ENCODE measurements at places on chromosomes 2 and 18. TPM values are rescaled to one million over a fixed set of nuclear protein-coding genes. Genes with fewer than 3 reads are reported as not detected.

DNA sequence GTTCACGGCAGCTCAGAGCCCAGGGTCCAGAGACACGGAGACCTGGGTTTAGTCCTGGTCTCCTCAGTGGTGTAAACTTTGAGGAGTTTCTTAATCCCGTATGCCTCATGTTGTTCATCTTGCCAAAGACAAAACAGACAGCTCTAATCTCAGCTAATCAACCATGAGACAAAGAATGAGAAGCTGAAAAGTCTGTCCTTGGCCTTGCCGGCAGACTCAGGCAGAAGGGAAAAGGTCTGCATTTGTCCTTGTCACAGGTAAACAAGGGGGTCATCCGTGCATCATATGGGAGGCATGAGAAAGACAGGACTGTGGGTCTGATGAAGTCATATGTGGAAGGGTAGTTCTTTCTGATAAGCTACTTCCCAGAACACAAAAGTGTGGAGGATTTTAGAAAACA, 1.8 kb upstream of the ARMC9 start:
- no peak overlapping the region for H3K27ac ChIP-seq
- peaks cover 10% of the 10 kb centered on the region for H3K4me1 ChIP-seq
- peaks cover 4% of the 10 kb centered on the region for H3K36me3 ChIP-seq
- no peak for DNase-seq
- peaks cover 10% of the 10 kb centered on the region for H3K27me3 ChIP-seq

DNA sequence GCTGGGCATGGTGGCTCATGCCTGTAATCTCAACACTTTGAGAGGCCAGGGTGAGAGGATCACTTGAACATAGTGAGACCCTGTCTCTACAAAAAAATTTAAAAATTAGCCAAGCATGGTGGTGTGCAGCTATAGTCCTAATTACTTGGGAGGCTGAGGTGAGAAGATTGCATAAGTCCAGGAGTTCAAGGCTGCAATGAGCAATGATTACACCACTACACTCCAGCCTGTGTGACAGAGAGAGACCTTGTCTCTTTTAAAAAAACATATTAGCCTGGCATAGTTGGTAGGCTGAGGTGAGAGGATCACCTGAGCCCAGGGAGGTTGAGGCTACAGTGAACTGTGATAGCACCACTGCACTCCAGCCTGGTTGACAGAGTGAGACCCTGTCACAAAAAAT, 13.7 kb downstream of the TRAPPC8 start:
- H3K4me3 ChIP-seq = no peak overlapping the region
- H3K4me1 ChIP-seq = peaks cover 2% of the 10 kb centered on the region

Gene MOGAT1
- 0.74 TPM for total RNA-seq

Gene LRP2
- 42.2 TPM for total RNA-seq

DNA sequence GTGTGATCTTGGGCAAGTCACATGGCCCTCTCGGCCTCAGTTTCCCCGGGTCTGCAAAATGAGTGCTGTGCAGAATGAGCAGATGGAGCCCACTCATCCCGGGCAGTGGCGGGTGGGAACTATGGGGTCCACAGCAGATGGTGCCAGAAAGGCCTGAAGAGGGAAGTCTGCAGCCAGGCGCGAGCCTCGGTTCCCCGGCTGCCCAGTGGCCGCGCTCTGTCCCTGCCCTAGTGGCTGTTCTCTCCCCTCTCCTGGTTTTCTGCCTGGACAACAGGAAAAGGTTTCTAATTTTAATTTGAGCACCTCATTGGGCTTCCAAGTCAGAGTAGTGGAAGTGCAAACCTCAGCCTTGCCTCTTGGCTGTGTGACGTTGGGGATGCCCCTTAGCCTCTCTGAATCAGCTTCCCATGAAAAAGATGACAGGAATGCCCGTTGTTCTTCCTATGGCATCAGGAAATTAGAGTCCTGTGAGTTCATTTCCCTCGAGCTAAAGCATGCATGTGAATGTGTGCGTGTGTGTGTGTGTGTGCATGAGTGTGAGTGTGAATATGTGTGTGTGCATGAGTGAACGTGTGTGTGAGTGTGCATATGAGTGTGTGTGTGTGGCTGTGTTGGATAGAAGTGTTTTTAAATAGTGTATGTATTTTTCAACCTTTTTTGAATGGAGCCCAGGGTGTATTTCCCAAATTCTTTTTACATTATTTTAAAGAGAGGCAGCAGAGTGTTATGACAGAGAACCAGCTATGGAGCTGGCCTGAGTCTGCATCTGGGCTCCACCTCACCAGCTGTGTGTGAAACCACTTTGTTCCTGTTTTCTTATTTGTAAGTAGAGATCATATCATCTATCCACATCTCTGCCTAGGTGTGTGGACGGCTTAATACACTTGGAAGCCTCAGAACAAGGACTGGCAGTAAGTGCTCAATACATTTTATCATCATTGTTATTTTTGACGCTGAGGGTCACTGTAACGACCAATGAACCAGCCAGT, 41.3 kb downstream of the RRM2 start:
- H3K27ac ChIP-seq = no peak overlapping the region
- no peak for DNase-seq
- H3K4me1 ChIP-seq = peaks cover 9% of the 10 kb centered on the region
- H3K27me3 ChIP-seq = no peaks in the 10 kb centered on the region

DNA sequence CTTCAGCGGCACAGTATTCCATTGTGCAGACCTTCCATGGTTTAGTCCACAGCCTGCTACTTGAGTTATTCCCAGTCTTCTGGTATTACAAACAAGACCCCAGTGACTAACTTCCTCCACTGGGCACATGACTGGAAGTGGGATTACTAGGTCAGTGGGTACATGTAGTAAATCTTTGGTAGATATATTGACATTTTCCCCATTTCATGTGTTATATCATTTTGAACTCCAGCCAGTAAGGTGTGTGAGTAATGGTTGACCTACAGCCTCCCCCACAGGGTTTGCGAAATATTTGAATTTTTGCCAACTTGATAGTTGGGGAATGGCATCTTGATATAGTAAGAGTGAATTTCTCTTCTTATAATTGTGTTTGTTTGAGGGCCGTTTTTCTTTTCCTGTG, 58.8 kb downstream of the RNF144A start:
- H3K4me1 ChIP-seq = peaks cover 7% of the 10 kb centered on the region
- H3K27me3 ChIP-seq = no peaks in the 10 kb centered on the region
- no peak overlapping the region for H3K27ac ChIP-seq
- peaks cover 26% of the 10 kb centered on the region for H3K36me3 ChIP-seq
- H3K4me3 ChIP-seq = no peak overlapping the region

- no peak for DNase-seq
- H3K27ac ChIP-seq = no peak overlapping the region
- H3K36me3 ChIP-seq = peaks cover 8% of the 10 kb centered on the region
- H3K27me3 ChIP-seq = no peaks in the 10 kb centered on the region
- H3K4me1 ChIP-seq = peaks cover 1% of the 10 kb centered on the region
Observed at GRCh38 chr18:12516049-12516630, 108.4 kb downstream of the PRELID3A start.

Gene EPHA4
- total RNA-seq = 40.3 TPM

DNA sequence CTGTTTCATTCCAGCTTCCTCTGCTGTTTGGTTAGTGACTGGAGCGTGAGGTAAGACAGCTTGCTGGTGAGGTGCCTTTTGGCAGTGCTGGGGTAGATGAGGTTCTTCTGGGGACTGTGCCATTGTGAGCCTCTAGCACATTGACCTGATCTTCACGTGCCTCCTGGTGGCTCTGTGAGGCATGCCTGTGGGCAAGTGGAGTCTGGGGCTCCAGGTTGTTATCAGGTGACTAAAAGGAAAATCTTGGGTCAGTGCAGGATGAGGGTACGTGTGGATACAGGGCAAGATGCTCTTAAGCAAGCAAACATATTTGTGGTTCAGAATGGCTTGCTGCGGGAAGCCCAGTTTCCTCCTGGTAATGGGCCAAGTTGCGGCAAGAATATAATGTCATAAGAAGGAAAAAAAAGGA, 75.4 kb downstream of the FHOD3 start:
- peaks cover 4% of the 10 kb centered on the region for H3K27me3 ChIP-seq
- no peaks in the 10 kb centered on the region for H3K36me3 ChIP-seq
- no peak overlapping the region for H3K27ac ChIP-seq

DNA sequence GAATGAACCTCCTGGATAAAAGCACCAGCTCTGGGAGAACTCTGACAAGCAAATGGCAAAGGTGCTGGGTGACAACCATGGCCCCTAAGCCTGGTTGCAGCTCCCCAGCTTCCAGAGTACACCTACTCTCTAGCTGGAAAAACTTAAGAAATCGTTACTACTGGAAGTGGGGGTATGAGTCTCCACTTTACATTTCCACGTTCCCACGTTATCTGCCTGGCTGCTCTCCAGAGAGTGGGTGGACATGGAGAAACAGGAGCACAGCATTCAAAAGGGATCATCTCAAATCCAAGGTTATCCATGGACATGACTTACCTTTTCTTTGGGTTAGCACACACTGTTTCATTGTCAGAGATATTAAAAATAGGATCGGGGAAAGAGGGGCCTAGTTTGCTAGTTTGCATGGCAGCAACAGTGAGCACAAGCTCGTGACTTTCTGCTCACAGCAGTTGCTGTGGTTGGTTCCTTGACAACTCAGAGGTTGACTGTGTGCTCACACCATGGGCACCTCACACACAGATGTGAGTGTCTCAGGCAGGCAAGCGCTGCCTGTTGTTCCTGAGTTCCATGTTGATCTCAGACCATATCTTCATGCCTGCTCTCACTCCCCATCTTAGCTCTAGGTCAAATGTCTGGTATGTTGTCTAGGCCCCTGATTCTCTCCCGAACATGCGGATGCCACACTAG, 32.5 kb downstream of the PTPN18 start:
- no peak overlapping the region for H3K4me3 ChIP-seq
- H3K4me1 ChIP-seq = peaks cover 20% of the 10 kb centered on the region
- no peak for DNase-seq
- no peaks in the 10 kb centered on the region for H3K36me3 ChIP-seq
- peaks cover 16% of the 10 kb centered on the region for H3K27me3 ChIP-seq
- H3K27ac ChIP-seq = no peak overlapping the region

Gene AMER3
- total RNA-seq = 7.0 TPM

Gene GPR155
- 0.74 TPM for total RNA-seq

Gene UCN
- total RNA-seq = 2.4 TPM

Gene SFT2D3
- 13.7 TPM for total RNA-seq

GRCh38 chr18:39564716-39565115, 1999.1 kb upstream of the CELF4 start:
- H3K4me3 ChIP-seq = no peak overlapping the region
- H3K36me3 ChIP-seq = peaks cover 3% of the 10 kb centered on the region
- no peak overlapping the region for H3K27ac ChIP-seq
- no peak for DNase-seq
- H3K27me3 ChIP-seq = no peaks in the 10 kb centered on the region
- no peaks in the 10 kb centered on the region for H3K4me1 ChIP-seq

GRCh38 chr2:234643407-234643806, 146.5 kb upstream of the ARL4C start:
- no peaks in the 10 kb centered on the region for H3K4me1 ChIP-seq
- H3K36me3 ChIP-seq = peaks cover 2% of the 10 kb centered on the region
- no peak for DNase-seq
- no peak overlapping the region for H3K27ac ChIP-seq
- H3K4me3 ChIP-seq = no peak overlapping the region

Gene GPN1
- 37.3 TPM for total RNA-seq

GRCh38 chr2:174662859-174663258, 65.3 kb upstream of the WIPF1 start:
- H3K36me3 ChIP-seq = no peaks in the 10 kb centered on the region
- no peak for DNase-seq
- no peak overlapping the region for H3K27ac ChIP-seq

DNA sequence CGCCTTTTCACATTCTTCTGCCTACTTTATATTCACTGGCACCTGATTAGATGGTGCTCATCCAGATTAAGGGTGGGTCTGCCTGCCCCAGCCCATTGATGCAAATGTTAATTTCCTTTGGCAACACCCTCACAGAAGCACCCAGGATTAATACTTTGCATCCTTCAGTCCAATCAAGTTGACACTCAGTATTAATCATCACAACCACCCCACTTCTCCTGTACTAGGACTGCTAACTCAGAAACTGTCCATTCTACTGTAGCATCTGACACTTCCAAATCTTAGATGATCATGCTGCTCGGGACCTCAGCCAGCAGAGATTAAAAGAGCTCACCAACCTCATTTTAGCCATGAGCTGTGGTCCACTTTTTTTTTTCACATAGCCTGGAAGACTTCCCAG, 268.5 kb downstream of the SATB2 start:
- H3K4me3 ChIP-seq = no peak overlapping the region
- H3K27me3 ChIP-seq = no peaks in the 10 kb centered on the region
- no peak overlapping the region for H3K27ac ChIP-seq
- DNase-seq = no peak

GRCh38 chr2:157777427-157777826, 98.7 kb downstream of the ACVR1 start:
- peaks cover 12% of the 10 kb centered on the region for H3K36me3 ChIP-seq
- no peak overlapping the region for H3K27ac ChIP-seq
- no peak for DNase-seq
- H3K4me1 ChIP-seq = peaks cover 8% of the 10 kb centered on the region
- no peaks in the 10 kb centered on the region for H3K27me3 ChIP-seq
- H3K4me3 ChIP-seq = no peak overlapping the region

DNA sequence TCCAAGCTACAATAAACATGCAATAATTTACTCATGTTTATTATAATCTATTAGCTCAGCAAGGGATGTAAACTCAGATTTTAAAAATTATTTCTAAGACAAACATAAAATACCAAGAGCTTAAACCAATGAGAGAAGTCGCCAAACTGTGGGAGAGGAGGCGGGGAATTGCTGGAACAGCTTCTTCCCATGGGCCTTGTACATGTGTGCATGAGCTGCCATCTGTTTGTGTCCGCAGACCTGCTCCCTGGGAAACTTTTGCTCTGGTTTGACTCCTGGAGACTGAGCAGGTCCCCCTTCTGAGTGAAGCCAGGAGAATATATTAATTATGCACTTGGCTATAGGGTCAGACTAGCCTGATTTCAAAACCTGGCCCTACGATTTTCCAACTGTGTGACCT, 655.9 kb upstream of the SOX11 start:
- no peaks in the 10 kb centered on the region for H3K4me1 ChIP-seq
- H3K27me3 ChIP-seq = no peaks in the 10 kb centered on the region
- H3K36me3 ChIP-seq = no peaks in the 10 kb centered on the region
- H3K27ac ChIP-seq = no peak overlapping the region
- H3K4me3 ChIP-seq = no peak overlapping the region
- DNase-seq = no peak

Gene EPB41L3
- 41.7 TPM for total RNA-seq

DNA sequence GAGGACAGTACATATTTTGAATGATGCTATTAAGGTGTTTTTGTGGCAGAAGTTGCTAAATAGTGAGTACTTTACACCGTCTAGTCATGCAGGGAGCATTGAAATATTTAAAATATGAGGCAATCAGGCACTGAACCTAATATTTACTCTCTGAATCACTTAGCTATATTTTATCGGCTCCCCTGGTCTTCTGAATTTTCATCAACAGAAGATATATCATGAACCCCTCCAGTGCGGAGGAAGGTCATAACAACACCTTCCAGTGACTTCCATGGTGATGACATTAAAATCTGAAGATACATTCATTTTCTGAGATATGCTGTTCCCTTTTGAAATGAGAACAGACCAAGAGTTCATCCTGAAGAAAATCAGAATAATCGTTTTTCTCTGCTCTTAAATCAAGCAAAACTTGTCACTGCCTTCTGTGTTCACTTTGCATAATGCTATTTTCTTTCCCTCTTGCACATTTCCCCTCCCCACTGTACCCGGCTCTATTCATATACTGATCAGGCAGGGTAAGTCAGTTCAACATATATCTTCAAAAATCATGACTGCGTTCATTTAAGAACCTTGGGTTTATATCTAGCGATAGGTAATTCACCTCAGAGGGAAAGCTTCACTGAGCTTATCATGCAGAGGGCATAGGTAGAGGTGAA, 729.9 kb upstream of the GYPC start:
- H3K4me1 ChIP-seq = peaks cover 1% of the 10 kb centered on the region
- no peak for DNase-seq
- no peaks in the 10 kb centered on the region for H3K27me3 ChIP-seq
- H3K36me3 ChIP-seq = no peaks in the 10 kb centered on the region
- no peak overlapping the region for H3K27ac ChIP-seq

Gene PLCD4
- 0.38 TPM for total RNA-seq

- H3K27me3 ChIP-seq = peaks cover 16% of the 10 kb centered on the region
- H3K4me1 ChIP-seq = peaks cover 14% of the 10 kb centered on the region
- DNase-seq = no peak
- no peaks in the 10 kb centered on the region for H3K36me3 ChIP-seq
Observed at GRCh38 chr2:46364797-46365457, 67.7 kb downstream of the EPAS1 start.
